ENCODE measurements at places on chromosomes 4 and X.

- DNase-seq: no peak
Measured at GRCh38 chr4:165359506-165359905, 19.3 kb upstream of the CPE start.

- DNase-seq: no peak
Measured at GRCh38 chr4:123401271-123402120, 4.9 kb downstream of the SPRY1 start.

GRCh38 chr4:140271553-140271952 lies 101.9 kb upstream of the SCOC start:
- no peak for DNase-seq

GRCh38 chrX:130916636-130917422 lies 13.8 kb upstream of the ENOX2 start:
- no peak for DNase-seq

DNA sequence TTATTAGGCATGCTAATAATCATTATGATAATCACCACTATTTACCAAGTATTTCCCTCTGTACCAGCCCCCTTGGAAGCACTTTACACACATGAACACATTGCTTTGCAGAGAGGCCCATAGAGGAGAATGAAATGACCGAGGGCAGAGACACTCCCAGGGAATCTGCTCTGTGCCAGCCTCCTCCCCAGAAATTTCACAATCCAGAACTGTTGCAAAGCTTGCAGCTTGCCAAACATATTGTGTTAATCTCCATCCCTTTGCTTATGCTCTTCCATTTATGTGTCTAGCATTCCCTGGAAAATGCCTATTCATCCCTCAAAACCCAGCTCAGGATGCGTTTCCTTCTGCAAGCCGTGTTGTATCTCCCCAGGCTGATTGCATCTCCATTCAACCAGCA lies 37.8 kb downstream of the CYTL1 start:
- DNase-seq: no peak

Data from NCI-H526 treated with DMSO at 0.1 percent for 48 hours (cell line).